Muscle of arm (tissue), 14 donors: ENCODE measurements at places on chromosomes 11 and 22.
A peak's percentile ranks its signal among the peaks of the same experiment; 100 is the strongest.

DNA sequence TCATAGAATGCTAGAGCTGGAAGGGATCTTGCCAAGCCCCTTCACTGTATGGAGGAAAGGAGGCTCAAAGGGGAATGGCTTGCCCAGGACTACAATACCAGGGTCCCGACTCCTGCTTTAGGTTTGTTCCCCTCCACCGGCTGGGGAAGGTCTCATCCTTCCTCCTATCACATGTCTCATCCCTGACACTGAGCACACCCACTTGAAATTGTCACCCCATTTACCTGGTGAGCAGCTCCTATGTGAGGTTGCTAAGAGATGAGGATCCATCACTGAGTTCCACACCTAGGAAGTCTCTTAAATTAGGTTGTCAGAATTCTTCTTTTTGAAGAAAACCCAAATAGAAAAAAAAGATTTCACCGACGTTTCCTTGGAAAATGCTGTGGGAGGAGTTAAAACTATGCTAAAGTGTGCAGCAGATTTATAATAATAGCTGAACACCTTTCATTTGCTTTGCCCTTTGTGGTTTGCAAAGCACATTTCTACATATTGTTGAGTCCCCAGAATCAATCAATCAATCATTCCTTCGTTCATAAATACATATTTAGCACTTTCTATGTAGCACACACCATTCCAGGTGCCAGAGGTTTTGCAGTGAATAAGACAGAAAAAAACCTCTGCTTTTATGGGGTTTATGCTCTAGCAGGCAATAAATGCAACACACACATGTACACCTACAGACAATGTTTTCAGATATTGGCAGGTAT, 91.7 kb downstream of the TENM4 start:
- DNase-seq: no peak

- no peak for DNase-seq
These were observed 36.7 kb downstream of the PPFIA1 start for GRCh38 chr11:70307176-70307575.

GRCh38 chr11:93775289-93775688, 8.8 kb upstream of the MED17 start:
- DNase-seq: no peak

DNA sequence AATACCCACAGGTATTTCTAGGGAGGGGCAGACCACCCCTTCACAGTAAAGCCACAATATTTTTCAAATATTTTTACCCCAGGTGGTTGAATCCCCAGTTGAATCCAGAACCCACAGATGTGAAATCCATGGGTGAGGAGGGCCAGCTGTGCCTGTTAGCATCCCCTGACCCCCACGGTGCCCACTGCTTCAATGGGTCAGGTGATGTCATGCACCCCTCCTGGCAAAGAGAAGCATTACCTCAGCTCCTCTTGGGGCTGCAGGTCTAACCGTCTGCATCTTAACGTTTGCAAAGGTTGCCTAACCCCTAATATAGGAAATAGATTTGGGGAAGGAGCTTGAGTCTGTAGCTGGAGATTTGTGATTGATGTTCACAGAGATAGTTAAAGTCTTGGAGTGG, 24.7 kb upstream of the IL17RA start:
- no peak for DNase-seq

DNA sequence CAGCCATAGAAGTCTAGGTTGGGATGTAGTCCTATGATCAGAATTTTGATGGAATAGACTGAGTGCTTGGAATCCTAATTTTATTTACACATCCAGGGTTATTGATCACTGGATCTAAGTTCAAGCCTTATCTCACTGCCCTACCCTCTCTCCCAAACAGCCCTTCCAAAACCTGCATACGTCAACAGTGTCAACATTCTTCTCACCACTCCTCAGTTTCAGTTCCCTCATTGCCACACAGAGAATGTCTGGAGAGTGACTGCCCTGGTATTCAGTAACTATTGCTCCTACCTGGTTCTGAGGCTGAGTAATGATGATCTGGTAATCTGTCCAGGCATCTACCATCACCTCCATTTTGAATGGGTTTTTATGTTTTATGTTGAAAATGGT, 60.0 kb downstream of the GLYATL1 start:
- no peak for DNase-seq

DNA sequence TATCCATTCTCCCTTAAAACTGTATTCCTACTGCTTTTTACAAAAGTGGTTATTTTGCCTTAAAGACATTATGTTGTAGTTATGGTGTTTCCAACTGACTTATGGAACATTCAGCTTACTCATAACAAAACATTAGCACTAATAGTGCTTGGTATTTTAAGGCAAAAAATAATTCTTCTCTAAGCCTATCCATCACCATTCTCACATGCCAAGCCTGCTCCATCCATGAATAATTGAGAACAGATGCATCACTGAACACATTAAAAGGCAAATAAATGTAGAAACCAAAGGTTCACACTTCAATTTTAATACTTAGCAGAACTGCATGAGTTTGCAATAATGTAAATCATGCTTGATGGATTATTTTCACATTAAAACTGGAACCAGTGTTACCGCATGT, 42.3 kb upstream of the DDI1 start:
- DNase-seq: no peak

DNA sequence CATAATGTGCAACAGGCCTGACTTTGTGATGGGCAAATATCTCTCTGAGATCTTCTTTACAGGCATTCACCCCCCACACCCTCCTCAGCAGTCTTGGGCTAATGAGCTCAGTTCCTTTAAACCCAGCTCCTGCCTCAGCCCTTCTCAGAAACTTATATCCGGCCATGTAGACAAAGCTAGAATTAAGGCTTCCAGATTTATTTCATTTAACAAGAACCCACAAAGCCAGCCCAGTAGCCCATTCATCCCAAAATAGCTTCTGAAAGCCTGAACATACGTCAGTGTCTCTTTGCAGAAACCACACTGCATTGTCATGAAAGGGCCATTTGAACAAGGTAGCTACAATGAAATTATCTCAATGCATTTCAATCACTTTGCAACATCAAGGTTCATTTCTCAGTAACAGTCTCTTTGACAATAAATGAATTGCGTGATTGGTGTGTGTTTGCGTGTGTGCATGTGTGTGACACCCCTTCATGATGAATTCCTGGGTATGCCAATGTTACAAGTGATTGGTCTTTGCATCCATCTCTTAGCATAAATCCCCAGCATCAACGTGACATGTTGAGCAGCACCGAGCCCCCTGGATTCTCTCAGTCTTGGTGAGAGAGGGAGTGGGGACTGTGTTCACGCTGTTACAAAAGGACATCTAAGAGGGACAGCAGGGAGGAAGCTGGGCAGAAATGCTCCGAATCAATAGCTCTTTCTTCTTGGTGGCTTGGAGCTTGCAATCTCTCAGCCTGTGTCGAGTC, 299.6 kb downstream of the KIRREL3 start:
- DNase-seq: no peak

- DNase-seq: no peak
These were observed 220.0 kb downstream of the C11orf91 start for GRCh38 chr11:33480626-33481025.

DNA sequence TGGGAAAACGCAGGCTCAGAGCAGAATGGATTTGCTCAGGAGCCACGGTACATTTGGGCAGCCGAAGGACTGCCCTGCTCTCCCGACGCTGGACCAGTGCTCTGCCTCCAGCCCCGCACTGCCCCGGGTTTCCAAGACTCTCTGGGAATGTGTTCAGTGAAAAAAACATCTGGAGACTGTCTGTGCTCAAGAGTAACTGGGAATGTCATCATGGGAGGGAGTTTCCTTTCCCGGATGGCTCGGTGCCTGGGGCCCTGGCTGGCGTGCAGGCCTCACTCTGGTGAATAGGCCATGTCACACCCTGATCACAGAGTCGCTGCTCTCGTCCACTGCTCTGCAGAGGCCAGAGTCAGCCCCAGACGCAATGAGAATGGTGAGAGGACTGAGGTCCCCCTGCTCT, 9.8 kb upstream of the APOL6 start:
- DNase-seq: peak; percentile 88

DNA sequence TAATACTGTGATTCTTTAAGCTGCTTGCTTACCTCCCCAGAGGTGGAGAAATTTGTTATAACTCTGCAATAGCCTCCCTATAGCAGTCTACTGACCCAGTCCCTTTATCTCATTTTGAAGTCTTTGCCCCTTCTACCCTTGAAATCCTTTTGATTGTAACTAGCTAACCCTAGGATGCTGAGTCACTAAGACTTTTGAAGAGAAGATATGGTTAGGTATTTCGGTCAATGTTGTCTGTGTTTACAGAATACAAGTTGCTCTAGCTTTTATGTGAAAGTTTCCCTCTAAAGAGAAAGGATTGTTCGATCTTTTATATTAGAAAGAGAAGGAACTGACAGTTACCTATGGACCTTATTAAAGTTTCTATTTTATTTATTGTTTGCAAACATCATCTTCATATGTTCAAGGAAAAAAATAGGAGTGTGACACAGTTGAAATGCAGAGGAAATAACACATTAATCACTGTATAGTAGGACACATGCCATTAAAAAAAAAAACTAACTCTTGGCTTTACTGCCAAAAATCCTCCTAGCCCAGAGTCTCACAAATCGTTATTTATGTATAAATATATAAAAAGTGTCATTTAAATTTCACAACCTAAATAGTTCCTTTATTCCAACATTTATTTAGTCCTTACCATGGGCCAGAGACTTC, 3.1 kb downstream of the HYLS1 start:
- DNase-seq: no peak

DNA sequence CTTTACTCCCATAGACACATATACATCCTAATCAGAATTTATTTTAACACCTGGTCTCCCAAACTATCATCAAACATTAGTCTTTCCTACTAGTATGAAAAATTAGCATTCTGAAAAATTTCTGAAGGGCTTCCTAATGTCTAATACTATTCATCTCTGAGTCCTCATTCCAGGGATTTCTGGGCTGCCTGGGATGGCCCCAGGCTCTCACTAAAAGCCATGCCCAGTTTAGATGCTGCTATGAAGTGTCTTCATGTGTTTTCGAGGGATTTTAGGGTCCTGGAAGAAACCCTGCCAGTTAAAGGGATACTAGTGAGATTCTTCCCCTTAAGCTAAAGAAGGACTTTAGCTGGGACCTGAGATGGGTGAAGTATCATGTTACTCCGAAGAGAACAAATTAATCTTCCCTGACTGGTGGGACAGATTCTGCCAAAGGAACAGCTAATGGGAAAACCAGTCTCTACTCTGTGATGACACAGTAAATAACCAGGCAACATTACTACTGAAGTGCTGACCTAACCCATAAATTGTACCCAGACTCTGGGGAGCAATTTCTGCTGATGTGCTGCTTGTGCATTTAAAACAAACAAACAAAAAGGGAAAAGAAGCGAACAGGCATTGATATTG, 342.6 kb downstream of the SOX6 start:
- peak; percentile 21 for DNase-seq

DNA sequence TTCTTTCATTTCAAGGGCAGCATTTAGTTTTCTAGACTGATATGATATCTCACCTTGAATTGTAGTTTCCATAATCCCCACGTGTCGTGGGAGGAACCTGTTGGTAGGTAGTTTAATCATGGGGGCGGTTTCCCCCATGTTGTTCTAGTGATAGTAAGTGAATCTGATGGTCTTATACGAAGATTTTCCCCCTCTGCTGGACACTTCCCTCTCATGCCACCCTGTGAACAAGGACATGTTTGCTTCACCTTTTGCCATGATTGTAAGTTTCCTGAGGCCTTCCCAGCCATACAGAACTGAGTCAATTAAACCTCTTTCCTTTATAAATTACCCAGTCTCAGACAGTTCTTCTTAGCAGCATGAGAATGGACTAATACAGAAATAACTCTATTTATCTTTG, 851.1 kb upstream of the FAT3 start:
- no peak for DNase-seq

DNA sequence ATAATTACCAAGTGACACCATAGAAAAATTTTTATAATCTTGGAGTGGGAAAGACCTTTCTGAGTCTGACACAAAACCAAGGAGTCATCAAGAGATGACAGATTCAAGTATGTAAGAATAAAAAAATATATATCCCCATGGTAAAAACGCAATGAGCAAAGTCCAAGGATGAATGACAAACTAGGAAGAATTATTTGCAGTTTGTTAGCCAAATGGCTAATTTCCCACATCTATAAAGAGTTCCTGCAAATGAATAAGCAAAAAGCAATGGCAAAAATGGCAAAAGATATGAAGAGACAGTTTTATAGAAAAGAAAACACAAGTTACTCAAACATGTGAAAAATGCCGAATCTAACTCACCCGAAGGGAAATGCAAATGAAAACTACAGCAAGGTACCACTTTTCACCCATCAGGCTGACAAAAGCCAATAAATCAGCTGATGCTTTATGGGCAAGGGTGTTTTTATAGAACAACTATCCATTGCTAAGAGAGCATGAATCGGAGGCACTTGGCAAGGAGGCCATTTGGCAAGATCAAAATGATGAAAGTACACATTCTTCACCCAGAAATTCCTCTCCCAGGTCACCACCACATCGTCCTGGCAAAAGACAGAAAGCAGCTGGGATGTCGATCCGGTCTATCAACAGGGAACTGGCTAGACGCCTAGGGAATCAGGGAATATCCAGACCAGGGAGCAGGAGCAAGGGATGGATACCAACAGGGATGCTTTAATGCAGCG, 21.1 kb upstream of the KLHL35 start:
- DNase-seq: no peak

DNA sequence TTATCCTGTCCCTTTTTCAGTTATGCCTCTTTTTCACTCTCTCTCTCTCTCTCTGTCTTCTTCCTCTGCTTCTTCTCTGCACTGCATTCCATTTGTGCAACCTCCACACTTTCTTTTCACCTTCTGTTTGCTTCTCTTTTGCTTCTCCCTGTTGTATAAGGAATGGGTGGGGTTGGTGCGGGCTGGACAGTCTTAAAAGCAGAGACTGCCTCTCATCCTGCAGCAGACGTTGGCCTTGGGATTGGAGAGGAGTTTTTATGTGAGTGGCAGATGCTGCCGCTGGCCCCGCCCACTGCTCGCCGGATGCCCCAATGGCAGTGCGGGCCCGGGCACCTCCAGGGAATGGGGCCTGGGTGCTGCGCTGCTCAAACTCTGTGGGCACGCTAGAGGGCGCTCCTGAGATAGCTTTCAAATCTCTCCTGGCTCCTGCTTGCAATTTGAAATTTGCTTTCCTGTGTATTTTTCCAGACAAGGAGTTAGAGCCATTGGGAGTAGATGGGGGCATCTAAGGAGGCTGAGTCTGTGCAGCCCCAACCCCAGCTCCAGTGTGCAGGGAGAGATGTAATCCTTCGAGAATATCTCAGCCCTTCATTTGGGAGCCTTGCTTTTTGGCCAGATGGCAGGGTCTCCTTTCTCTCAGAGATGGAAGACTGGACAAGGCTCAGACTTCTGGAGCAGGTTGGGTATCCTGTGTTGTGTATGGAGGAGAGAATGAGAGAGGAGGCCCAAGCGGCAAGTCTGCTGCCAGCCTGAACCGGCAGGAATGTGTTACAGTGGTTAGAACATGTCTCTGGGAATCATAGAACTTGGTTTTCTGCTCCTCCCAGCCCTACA, 81.2 kb downstream of the GRAMD1B start:
- peak; percentile 76 for DNase-seq

GRCh38 chr11:78168539-78169477, 19.6 kb downstream of the KCTD21 start:
- peak; percentile 43 for DNase-seq
